ENCODE measurements at places on chromosomes 3 and 15.

DNA sequence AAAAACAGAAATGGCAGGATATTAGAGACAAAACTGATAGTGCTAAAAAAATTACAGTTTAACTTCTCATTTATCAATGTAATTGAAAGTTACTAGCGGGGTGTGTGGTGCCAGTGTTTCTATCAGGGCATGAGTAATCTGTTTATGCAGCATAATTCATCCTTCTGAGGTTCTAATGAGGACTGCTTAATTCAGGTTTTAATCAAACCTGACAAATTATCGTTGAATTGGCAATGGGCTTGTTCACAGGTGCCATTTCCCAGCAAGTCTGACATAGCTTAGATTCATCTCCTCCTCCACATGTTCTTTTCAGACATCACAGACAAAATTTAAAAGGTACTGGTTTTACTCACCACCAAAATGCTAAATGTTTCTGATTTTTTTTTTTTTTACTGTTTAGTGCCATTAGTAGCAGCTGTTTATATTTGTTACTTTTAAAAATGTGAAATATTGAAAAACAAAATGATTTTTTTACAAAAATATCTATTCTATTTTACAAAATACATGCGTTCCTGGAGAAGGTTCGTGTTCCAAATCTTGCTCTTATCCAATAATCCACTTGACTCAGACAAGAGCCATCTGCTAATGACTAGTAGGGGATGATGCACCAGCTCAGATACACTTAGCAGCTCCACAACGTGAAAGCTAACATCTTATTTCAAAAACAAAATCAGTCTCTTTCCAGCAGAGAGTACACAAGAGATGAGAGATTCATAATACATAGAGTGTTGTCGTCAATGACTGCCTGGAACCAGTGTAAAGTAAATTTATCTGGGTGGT, 447.7 kb upstream of the DPPA4 start:
- DNase-seq = no peak

- DNase-seq = no peak
Measured at GRCh38 chr3:172089250-172089649, 49.9 kb downstream of the FNDC3B start.

DNA sequence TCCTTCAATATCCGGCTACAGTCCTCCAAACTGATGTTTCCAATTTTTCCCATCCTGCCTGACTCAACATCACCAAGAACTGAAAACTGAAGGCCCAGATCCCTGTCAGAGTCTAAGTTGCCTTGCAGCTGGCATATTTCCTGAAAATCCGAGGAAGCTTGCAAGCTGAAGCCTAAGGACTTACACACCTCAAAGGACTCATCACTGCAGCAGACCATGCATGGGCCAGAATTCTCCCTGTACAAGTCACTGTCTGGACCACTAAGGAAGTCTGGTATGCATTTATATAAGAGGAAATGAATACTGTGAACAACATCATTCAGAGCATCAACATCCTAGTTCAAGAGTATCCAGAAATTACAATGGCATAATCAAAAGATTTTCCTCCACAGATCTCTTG, 548.8 kb upstream of the MDFIC2 start:
- DNase-seq = no peak

GRCh38 chr3:93904568-93904967, 69.1 kb downstream of the PROS1 start:
- no peak for DNase-seq

DNA sequence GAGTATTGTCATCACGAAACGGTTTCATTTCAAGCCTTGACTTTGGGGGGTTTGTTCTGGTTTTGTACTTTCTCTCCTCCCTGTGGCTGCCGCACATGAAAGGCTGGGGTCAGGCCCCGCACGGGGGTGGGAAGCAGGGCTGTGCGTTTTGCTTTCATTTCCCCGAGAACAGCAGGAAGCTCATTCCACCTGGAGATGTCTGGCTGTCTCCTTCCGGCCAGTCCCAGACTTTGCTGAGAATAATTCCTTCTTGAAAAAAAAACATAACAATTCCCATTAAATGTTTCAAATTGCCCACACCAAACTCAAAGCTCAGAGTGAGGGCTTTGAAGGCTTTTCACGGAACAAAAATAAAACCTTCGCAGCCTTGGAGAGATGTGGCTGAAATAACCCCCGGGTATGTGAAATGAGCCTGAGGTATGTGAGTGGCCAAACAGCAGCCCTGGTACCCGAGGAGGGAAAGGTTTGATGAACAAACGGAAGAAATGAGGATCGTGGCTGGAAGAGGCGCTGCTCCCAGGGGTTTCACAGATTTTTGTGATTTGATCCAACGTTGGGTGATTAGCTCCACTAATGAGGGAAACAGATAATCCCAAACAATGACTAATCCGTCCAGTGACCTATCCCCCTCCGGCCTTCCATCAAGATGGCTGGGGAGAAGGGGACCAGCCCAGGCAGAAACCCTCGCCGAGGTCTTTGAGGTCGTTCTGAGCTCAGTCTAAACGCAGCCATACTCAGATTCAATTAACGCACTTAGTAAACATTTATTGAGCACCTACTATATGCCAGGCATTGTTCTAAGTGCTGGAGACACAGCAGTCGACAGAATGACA, 126.9 kb upstream of the MEF2A start:
- DNase-seq = peak; percentile 50

GRCh38 chr3:37582086-37582485, 279.6 kb upstream of the CTDSPL start:
- DNase-seq = no peak

GRCh38 chr15:55250941-55251340, 38.7 kb downstream of the RAB27A start:
- no peak for DNase-seq

GRCh38 chr3:154749514-154749913, 319.5 kb upstream of the GPR149 start:
- DNase-seq = no peak

- DNase-seq = peak; percentile 22
Measured at GRCh38 chr3:98657457-98657856, 64.0 kb upstream of the CPOX start.

GRCh38 chr3:13305623-13306022, 114.5 kb downstream of the NUP210 start:
- DNase-seq = no peak

DNA sequence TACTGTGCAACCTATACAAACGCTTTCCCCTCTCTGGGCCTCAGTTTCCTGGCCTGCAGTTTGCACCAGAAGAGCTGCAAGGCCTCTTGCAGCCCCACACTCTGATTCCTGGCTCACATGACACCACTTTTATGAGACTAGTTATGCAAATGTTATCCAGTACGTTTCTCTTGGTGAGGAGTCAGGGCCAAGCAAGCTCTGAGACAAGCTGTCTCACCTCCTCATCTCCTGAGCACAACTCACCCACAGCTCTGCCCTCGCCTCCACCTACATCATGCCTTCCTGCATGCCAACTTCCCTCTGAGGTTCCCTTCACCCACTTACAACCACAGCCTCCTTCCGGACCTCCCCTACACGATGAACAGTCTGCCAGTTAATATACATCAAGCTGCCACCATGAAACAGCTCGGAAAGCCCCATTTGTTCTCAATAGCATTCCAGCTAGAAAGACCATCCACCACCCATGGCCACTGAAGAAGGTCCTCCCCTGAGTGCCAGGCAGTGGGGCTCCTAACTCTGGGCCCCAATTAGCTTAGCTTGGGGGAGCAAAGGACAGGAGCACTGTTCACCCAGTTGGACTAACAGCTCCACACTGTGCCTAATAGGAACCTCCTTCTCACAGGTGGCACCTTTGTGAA, 25.0 kb downstream of the CRYGS start:
- no peak for DNase-seq

Data from femur (tissue), 1 donor.